Mucosa of descending colon (tissue), 3 donors: ENCODE measurements at places on chromosomes 16 and 17. TPM values are rescaled to one million over a fixed set of nuclear protein-coding genes. Genes with fewer than 3 reads are reported as not detected.

The EVI2B gene
- 3.3 TPM for total RNA-seq

The CRHR1 gene
- not detected for total RNA-seq

The C1QL1 gene
- 6.5 TPM for total RNA-seq

The TSC2 gene
- 140 TPM for total RNA-seq

The YPEL2 gene
- 29.6 TPM for total RNA-seq

The RPL26 gene
- total RNA-seq, result 1,229 TPM

The DLX3 gene
- total RNA-seq, result not detected

The TMEM114 gene
- total RNA-seq, result not detected

The SGCA gene
- total RNA-seq, result 6.8 TPM

The HELZ gene
- total RNA-seq, result 43.3 TPM

The FZD2 gene
- 3.0 TPM for total RNA-seq

The WNT9B gene
- 0.22 TPM for total RNA-seq

The RAMP2 gene
- total RNA-seq, result 5.7 TPM

The C17orf78 gene
- not detected for total RNA-seq

The NTN1 gene
- total RNA-seq, result 3.7 TPM

The PERCC1 gene
- not detected for total RNA-seq

The TEX19 gene
- total RNA-seq, result not detected

The TBC1D3B gene
- total RNA-seq, result 12.9 TPM

The TSNAXIP1 gene
- 0.41 TPM for total RNA-seq

The MRPL10 gene
- 41.8 TPM for total RNA-seq

The ODF4 gene
- not detected for total RNA-seq

The CCDC92B gene
- total RNA-seq, result 2.2 TPM

The CHRNE gene
- total RNA-seq, result 1.3 TPM

The TMEM235 gene
- not detected for total RNA-seq

The NPIPB6 gene
- total RNA-seq, result 1.0 TPM

The RARA gene
- total RNA-seq, result 49.6 TPM

The TLCD1 gene
- total RNA-seq, result 16.8 TPM

The SMCR8 gene
- 20.1 TPM for total RNA-seq

The PPP1R27 gene
- 0.52 TPM for total RNA-seq

The UMOD gene
- not detected for total RNA-seq

The MFSD6L gene
- 5.6 TPM for total RNA-seq

The ZNF48 gene
- 13.7 TPM for total RNA-seq

The TVP23A gene
- 0.14 TPM for total RNA-seq
